Hematopoietic multipotent progenitor cell treated with erythropoietin and hydrocortisone succinate and interleukin-3 and kit ligand, for 6 days (in vitro differentiated cells): ENCODE measurements at places on chromosomes 7 and 10.
A peak's percentile ranks its signal among the peaks of the same experiment; 100 is the strongest.

DNA sequence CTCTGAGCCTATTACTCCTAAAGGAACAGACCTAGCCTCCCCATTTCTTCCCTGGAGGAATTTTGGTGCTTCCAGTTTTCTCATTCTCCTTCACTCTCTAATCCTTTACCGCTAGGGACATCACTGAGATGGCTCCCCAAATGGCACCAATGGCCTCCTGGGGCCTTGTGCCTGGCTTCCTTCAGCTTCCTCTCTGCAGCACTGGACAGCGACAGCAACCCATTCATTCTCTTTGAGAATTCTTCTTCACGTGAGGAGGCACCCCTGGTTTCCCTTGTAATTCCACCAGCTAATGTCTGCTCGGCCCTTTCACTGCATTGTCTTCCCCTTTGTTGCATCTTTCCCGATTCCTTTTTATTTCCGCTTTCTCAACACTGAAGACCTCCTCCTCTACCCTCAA, 24.6 kb upstream of the KDM7A start:
- no peak for DNase-seq

DNA sequence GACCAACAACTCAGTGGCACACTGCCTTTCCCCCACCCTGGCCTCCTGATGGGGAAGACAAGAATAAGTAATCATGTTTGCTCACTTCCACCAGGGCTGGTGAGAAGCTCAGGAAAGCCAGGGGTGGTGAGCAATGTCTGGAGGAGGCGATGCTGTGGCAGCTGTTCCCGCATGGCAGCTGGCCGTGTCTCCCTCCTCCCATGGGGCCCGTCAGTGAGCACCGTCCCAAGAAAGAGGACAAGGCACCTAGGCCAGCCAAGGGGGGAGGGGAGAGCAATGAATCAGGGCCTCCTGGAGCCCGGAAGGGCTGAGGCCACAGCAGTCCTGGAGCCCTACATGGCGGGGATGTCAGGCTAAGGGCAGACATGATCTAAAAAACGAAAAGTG, 69.2 kb upstream of the INSIG1 start:
- no peak for DNase-seq

DNA sequence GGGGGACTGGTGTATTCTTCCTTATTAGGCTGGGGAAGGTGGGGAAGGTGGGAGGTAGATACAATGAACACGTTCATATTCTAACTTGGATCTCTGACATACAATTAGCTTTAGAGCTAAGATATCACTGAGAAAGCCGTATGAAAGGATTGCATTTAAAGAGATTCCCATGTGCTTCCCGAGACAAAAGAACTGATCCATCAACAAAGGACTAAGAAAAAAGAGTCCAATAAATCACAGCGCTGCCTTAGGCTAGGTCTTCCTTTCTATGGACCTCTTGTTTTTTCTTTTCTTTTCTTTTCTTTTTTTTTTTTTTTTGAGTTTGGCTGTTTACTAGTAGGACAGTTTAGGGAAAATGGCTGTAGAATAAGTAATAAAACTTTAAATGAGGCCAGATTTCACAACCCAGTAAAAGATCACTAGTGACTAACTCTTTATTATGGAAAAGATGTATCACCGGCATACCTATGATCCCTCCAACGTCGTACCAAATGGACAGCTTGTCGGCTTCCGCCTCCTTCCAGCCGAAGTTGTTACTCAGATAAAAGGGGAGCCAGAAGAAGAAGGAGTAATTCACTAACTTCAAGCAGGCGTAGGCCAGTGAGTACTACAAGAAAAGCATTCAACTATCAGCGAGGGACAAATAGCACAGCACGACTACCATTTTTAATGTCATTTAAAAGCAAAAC, 50.0 kb downstream of the SLC37A3 start:
- no peak for DNase-seq

DNA sequence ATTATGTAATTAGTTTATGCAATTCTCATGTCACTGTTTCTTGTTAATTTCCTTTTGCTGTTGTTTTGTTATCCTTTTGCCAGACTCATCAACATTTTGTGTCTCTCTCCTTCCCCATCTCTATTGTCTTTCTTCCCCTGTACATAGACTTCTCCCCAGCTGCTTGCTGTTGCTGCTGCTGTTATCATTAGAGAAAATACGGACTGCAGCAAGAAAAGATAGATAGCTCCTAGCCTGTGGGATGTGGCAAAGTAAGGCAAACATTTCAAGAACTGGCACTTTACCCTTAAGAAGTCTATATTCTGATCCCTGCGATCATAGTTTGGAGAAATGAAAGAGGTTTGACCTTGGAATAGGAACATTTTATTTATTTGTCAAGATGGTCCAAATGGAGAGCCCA, 162.2 kb downstream of the AOAH start:
- peak; percentile 85 for DNase-seq

DNA sequence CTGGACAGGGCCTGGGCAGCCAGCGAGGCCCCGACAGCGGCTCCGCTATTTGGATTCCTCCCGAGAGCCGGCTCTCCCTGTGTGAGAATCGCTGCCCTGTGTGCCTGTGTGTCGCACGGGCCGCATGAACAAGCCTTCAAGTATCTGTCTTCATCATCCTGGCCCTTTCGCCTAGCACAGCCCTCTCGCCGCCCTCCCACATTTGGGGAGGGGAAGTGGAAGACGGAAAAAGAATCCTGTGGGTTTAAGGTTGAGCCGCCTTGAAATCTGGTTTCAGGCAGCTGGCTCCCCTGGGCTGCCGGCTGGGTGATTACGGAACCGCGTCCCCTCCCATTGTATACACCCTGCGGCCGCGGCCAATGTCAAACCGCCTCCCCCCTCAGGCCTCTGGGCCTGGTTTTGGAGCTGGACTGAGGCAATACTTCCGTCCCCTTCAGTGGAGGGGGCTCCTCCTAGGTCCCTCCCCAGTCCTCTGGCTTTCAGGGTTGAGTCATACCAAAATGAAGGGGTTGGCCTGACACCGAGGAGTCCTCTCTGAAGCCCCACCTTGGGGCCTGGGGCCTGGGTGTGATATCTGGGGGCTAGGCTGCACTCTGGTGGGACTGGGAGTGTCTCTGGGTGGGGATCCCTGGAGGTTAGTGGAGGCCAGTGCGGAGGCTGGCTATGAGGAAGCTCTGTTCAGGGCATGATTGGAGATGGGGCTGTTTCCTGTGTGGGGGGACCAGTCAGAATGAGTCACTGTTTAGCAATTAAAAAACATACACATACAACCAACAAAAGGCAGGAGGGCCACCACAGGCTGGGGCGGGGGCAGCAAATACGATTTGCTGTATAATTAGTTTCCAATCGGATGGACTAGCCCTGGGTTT, 1.7 kb downstream of the TRIM8 start:
- DNase-seq: peak; percentile 97

DNA sequence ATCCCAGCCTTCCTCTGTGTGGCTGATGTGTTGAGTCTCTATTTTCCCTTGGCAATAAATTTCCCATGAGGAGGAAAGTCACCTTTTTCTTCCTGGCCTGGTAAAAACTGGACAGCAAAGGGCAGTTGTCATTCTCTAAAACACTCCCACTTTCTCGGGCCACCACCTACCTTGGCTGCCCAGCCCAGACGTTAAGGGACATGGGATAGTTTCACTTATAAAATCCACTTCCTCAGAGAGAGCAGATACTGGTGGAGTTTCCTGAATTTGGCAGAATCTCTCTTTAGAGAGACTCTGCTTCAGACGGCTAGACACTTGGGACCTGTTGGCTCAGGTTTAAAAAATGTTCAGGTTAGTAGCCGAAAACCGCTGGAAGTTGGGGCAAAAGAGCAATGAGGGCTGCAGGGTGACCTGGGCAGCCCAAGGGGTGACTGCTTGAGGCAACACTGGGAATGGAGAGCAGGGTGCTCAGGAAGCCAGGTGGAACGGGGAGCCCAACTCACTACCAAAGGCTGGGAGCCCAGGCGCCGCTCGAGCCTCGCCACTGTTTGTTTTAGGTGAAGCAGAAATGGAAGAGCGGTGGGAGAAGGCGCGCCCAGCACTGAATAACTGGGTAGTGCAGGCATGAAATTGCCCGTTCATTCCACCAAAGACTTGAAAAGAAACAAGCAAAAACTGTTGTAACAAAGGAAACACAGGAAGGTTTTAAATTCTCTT, 186.1 kb downstream of the TRIL start:
- DNase-seq: no peak

GRCh38 chr7:130909161-130909836, 175.3 kb upstream of the KLF14 start:
- no peak for DNase-seq
